CD4-positive, alpha-beta T cell treated with Interleukin-12 subunit alpha and Interleukin-12 subunit beta, for 1 hour (primary cell): ENCODE measurements at places on chromosomes 16 and 17.

- DNase-seq, result no peak
Measured at GRCh38 chr17:82468692-82469091, 10.2 kb downstream of the NARF start.

GRCh38 chr16:69717066-69717465, 9.3 kb downstream of the NQO1 start:
- DNase-seq, result no peak

DNA sequence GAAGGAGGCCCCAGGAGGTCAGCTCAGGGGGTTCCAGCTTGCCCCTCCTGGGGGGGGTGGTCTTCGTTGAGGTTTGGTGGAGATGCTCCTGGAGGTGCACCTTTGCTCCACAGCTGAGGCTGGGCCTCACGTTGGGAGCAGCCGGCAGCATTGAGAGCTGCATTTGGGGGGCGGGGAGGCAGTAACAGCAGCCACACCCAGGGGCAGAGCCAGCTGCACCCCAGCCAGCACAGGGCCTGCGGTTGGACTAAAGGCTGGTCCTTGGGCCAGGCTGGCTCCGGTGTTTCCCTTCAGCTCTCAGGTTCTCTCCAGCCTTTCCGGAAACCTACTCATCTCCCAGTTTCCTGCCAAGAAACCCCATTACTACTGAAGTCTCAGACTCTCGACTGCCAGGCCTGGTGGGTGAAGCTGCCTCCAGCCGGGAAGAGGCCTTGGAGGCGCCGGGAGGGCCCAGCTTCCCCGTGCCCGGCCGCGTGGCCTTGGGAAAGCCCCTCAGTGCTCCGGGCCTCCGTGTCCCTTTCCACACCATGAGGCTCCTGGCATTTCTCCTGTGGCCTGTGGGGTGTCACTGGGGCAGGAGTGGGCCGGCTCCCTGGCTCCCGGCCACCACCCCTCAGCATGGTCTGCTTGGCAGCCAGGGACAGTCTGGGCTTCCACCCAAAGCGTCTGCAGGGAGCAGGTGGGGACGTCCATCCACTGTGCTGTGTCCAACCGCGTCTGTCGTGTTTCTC, 14.0 kb upstream of the BAIAP2 start:
- DNase-seq, result no peak

GRCh38 chr16:82522026-82522425, 104.7 kb upstream of the CDH13 start:
- no peak for DNase-seq

GRCh38 chr17:76405967-76406647, 21.7 kb downstream of the SPHK1 start:
- no peak for DNase-seq

- no peak for DNase-seq
Measured at GRCh38 chr16:77219437-77219836, 20.2 kb downstream of the SYCE1L start.

DNA sequence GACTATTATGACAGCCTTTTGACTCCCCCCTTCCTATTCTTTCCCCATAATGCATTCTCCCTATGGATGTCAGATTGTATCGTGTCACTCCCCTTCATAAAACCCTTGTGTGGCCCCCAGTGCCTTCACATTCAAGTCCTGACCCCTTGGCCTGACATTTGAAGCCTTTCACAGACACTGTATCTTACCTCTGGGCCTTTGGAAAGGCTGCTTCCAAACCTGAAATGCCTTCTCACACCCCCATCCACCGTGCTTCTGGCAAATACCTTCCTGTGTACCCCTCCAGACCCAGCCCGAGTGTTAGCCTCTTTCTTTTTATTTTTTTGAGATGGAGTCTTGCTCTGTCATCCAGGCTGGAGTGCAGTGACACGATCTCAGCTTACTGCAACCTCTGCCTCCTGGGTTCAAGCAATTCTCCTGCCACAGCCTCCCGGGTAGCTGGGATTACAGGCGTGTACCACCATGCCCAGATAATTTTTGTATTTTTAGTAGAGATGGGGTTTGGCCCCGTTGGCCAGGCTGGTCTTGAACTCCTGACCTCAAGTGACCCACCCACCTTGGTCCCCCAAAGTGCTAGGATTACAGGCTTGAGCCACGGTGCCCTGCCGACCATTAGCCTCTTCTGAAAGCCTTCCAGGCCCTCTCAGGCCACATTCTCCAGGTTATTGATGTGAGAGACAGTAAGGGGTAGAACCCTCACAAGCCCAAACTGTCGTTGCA, 2.1 kb downstream of the ARMC5 start:
- DNase-seq, result no peak

DNA sequence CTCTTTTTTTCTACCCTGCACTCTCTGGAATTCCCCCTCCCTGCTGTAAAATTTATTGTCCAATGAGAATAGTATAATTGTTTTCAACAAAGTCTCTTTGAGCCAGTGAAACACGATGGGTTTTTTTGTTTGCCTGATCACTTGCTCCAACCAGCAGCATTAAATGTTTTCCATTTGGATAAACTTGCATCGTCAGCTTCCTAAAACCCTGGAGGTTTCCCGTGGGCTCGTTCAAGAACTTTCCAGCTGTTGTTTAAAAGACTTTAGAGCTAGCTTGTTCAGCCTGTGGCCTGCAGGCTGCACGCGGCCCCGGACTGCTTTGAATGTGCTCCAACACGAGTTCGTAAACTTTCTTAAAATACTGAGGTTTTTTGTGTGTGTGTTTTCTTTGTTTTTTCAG, 14.9 kb downstream of the NAGPA start:
- DNase-seq, result no peak

GRCh38 chr17:1040216-1040600, 43.3 kb downstream of the TIMM22 start:
- DNase-seq, result no peak

DNA sequence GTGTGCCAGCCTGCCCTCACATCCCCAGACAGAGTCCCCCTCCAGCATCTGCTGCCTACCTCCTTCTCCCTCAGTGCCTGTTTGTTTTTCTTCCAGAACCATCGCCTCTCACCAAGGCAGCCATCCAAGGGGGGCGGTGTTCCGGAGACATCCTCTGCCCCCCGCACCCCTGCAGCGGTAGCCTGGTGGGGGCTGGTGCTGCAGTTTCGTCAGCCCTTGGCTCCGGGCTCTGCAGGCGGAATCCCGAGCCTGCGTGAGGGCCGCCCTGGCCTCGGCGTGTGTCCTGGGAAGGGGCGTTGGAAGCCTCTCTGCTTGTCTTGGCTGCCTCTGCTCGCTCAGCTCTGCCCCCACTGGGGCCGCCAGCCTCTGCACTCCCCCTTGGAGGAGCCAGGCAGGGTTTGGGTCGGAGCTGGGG, 126.0 kb upstream of the CIBAR2 start:
- DNase-seq, result no peak

DNA sequence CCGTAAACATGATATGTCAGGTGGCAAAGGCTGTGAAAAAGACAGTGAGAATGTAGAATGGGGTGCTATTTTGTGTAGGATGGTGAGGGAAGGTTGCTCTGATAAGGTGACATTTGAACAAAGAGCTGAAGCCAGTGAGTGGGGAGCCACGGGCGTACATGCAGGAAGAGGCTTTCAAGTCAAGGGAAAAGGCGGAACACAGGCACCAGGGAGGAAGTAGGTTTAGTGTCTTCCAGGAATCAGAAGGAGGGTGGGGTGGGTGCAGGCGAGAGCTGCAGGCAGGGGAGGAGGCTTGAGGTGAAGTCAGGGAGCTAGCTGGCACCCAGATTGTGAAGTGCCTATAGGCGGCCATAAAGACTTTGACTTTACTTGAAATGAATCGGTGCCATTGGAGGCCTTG, 14.1 kb downstream of the ZFP90 start:
- no peak for DNase-seq

GRCh38 chr17:41366070-41366469, 3.5 kb downstream of the KRT33B start:
- DNase-seq, result no peak

DNA sequence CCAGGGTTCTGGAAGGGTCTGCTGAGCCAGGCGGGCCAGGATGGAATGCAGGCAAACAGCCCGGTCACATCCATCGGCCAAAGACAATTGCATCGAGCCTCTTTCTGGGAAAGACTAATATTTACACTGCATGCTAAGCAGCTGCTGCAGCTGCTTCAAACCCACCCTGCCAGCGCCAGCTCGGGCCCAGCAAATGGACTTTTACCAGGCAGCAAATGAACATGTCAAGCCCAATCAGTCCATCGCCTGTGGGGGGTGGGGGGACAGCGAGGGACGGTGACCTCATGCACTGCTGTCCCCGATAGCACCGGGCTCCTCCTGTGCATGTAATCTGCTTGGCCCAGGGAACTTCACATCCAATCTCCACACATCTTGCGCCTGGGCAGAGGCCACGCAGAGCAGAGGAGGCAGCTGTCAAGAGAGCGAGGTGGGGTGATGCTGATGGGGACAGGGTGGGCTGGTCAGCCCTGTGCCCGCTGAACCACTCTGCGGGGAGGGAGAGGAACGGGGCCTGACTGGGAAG, 39.4 kb upstream of the CDH5 start:
- DNase-seq, result no peak

- no peak for DNase-seq
Measured at GRCh38 chr16:57756424-57757325, 21.1 kb downstream of the KATNB1 start.

GRCh38 chr16:13269905-13270528, 368.6 kb downstream of the SHISA9 start:
- no peak for DNase-seq

DNA sequence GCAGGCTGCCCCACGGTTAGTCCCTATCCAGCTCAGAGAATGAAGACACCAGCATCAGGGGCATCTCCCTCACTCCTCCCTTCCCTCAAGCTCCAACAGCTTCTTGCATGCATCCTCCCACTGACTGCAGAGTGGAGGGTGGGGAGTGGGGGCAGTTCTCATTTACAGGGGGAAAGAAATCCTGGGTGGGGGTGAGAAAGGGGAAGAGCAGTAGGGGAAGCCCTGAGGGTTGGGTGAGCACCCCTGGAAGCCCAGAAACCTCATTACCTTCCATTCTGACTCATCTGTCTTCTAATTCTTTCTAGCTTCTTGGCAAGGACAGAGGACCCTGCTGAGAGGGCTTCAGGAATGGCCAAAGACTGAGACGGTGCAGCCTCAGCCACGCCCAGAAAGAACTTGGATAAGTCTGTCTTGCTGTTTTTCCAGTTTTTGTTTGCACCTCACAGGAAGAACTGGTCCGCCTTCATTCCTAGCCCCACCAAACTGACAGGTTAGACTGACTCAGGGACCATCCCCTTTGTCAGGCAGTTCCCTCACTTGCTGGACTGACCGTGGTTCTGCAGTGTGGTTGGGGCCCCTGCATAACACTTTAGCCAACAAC, 52.5 kb upstream of the WSB1 start:
- no peak for DNase-seq

DNA sequence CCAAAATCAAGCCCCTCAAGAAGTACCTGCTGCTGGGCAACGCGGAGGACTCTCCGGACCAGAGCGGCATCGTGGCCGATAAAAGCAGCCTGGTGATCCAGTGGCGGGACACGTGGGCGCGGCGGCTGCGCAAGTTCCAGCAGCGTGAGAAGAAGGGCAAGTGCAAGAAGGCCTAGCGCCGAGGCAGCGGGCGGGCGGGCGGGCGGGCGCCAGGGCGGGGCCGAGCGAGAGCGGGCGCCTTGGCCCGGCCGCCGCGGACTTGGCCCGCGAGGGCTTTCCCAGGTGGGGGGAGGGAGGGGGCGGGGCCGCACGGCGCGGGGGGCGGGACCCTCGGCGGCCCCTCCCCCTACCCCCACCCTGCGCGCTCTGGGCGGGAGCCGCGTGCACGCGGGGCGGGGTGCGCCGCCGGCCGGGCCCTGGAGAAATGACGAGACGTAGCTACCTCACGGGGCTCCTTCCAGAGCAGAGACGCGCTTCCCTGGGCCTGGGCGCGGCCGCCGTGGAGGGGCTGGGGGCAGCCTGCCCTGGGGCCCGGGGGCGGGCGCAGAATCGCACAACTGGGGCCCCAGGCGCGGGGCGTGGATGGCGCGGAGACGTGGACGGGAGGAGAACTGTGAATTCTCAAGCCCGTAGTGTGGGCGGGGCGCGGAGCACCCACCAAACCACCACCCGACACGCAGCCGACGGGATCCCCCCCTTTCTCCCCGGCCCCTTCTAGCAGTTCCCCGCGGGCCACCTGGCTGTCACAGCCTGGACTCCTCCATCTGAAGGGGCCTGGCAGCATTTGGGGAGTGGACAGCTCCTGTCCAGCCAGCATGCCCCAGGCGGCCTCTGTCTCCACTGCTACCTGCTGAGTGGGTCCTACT, 218.7 kb downstream of the NTN1 start:
- peak; percentile 82 for DNase-seq

GRCh38 chr17:9900784-9901183, 4.3 kb downstream of the RCVRN start:
- no peak for DNase-seq

DNA sequence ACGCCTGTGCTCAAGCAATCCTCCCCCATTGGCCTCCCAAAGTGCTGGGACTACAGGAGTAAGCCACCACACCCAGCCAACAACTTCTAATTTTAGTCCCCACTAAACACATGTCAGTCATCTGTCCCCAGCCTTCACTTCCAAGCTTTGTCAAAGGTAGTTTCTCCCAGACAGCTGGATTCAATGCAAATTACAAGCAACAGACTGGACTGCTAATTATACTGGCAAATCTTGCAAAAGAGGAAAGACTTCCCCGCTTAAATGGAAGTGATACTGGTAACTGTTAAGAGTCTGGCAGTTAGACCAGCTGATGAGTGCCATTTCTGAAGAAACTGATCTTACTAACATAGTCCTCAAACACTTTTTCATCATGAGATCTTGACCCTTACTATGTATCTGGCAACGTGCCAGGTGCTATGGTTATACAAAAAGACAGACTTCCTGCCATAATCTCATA, 8.2 kb upstream of the GGA2 start:
- DNase-seq, result no peak

DNA sequence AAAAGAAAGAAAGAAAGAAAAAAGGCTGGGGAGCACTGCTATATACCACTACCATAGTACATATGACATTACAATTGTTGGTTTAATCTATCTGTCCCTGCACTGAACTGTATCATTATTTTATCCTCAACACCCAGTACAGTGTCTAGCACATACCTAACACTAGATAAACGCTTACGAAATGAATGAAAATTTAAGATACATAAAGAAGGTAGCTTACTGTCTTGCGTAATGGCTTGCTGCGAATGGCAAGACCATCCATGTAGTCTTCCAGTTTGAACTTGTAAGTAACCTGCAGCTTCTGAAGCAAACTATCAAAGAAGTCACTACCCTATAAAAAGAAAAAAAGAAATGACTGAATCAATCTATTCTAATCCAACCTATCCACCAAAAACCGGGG, 6.6 kb downstream of the SMG6 start:
- DNase-seq, result no peak

- no peak for DNase-seq
Measured at GRCh38 chr16:78866521-78866920, 734.0 kb downstream of the MAF start.

DNA sequence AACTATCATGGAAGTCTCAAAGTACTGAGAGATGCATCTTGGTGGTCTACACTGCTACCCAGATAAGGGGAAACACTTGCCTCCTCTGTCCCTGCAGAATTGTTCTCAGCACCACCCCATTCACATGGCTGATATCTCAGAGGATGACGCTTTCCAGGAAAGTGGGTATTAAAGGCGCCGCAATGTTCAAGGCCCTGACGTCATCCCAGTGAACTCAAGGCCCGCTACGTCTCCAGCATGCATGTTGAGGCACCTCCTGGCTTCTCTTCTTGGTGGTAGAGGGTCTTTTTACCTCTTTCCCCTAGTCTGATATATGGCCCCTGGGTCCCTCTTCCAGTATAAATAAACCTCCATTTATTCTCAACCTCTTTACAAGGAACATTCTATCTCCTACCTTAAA, 1.0 kb downstream of the OR1A1 start:
- no peak for DNase-seq
